ENCODE measurements at places on chromosomes 1 and 21. TPM values are rescaled to one million over a fixed set of nuclear protein-coding genes. Genes with fewer than 3 reads are reported as not detected.

GRCh38 chr1:25711555-25712298 is 88.3 kb upstream of the SELENON start:
- H3K27ac ChIP-seq: no peak overlapping the region
- H3K27me3 ChIP-seq: no peaks in the 10 kb centered on the region
- H3K4me1 ChIP-seq: peaks cover 9% of the 10 kb centered on the region

GRCh38 chr21:45297869-45298268 is 10.2 kb upstream of the POFUT2 start:
- no peak overlapping the region for H3K4me3 ChIP-seq
- no peaks in the 10 kb centered on the region for H3K27me3 ChIP-seq
- no peaks in the 10 kb centered on the region for H3K36me3 ChIP-seq
- no peak for DNase-seq

NUAK2 gene
- total RNA-seq: 0.73 TPM

DNA sequence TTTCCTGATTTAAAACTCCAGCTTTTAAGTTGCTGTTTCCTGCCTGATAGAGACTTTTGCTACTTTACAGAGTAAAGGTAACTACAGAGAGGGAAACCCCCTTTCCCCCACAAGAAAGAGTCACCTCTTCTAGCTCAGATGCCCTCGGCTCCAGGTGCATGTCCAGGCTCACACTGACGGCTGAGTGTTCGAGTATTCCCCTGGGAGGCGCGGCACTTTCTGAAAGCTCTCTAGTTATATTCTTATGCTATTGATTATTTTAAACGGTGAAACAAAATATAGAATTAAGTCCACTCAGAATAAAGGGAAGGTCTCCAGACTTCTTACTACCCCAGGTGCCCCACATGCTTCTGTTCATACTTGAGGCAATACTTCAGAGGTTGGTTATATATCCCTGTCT is 160.3 kb upstream of the FMN2 start:
- no peaks in the 10 kb centered on the region for H3K27me3 ChIP-seq
- H3K4me3 ChIP-seq: no peak overlapping the region
- DNase-seq: no peak
- H3K36me3 ChIP-seq: no peaks in the 10 kb centered on the region
- no peak overlapping the region for H3K27ac ChIP-seq

DNA sequence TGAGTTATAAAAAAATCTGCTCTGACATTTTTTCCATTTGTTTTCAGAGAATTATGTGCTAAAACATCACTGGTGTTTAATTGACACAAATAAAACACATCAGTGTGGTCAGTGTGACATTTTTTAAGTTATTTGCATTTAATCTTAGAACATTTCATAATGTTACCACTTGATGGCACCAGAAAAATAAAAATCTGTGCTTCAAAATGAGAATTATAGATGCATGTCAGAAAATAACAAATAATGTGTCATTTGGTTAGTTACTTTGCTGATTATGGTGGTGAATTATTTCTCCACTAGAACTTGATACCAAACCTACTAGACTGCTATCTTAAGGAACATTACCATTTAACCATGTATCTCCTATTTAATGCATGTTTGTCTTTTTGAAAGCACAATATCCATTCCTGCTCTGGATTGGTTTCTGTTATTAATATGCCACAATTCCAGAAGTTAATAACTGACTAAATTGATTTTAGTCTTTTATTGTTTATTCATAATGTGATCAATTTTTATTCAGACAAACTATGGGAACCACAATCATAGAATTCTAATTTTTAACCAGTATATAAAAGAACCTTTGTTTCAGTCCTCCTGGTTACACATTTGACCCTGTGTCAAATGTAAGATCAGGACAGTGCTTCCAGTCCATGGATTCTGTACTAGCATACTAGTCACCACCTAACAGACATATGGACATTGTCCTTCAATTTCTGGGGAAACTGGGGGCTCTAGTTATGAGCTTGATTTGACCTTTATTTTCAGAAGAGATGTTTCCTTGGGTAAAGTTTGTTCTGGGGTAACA is 81.0 kb downstream of the RPS6KC1 start:
- H3K27ac ChIP-seq: no peak overlapping the region
- H3K27me3 ChIP-seq: no peaks in the 10 kb centered on the region
- no peaks in the 10 kb centered on the region for H3K36me3 ChIP-seq
- H3K4me1 ChIP-seq: no peaks in the 10 kb centered on the region
- H3K4me3 ChIP-seq: no peak overlapping the region
- no peak for DNase-seq

Measured in uterus (tissue), 4 donors.